Uterus (tissue), 4 donors: ENCODE measurements at places on chromosomes 16 and 17.

DNA sequence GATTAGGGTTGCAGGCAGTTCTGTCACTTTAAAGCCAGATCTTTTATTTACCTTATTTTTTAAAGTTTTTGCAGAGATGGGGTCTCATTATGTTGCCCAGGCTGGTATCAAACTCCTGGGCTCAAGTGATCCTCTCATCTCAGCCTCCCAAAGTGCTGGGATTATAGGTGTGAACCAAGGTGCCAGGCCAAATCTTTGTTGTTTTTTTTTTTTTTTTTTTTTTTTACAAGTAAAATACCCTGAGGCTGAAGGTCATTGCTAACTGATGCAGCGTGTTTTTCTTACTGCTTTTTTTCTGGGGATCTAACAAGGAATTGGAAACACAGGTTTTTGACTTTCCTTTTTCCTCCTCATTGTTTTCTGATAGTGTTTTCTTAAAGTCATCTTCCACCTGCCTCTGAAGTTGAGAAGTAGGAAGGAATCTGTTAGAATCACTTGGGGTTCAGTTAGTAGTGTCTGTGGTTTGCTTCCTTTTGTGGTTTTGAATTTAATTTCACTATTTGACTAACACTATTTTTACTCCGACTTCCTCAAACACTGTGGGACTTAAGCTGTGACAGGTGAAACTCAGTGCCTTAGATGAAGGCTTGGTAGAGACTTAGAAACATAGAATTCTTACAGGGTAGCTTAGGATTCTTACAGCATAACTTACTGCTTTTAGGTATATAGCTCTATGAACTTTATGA is 22.2 kb downstream of the CLTC start:
- DNase-seq = no peak

DNA sequence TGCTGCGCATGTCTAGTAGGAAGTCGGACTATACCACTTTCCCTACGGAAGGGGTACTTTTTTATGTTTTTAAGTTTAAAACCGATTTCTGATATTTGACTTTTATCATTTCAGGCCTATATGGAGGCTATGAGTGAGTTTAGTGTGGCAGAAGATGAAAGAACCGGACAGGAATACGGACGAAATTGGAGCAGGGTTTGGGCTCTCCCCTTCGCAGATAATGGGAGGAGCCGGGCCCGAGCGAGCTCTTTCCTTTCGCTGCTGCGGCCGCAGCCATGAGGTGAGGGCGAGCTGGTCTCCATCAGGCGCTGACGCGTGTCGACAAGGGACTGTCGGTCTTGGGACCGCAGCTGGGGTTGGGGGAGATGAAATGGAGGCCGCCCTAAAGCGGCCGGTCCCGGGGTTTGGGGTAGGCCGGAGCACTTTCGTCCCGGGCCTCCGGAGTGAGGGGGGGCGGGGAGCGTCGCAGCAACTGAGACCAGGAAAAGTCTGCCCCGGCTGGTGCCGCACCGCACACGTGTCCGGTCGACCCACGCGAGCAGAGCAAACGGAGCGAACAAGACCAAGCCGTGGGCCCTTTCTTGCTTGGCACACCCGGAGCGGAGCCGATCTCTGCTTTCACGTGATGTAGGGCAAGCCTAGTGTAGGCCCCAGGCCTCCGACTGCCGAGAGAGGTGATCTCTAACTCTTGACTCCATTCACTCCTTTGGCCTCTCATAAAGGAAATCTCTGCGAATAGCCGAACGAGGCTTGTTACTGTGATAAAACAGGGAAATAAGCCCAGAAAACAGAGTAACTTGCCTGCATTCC is at the start of gene RPL19:
TSS of gene RPL19 (plus strand) at position 214 of the 810 bp plus-strand sequence. CDS start at position 276, 62 bp downstream.
- DNase-seq = peak; percentile 72

DNA sequence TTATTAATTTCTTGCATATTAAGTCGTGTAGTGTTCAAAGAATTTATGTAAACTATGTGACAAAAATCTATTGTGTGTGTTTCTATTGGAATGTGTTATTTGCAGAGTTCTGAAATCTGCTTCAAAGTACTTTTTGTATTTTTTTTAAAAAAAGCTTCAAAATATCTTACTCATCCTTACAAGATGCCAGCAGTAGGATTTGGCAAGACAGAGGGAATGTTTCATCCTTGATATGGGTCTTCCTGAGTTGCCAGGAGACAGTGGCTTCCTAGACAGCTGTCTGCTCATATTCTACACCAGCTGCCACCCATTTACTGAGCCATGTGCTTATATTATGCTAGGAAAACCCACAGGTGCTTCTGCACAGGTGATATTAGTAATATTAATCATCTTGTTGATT is 36.4 kb downstream of the EFCAB5 start:
- DNase-seq = no peak

- no peak for DNase-seq
Measured at GRCh38 chr16:11312718-11313492, 31.8 kb upstream of the PRM1 start.

- no peak for DNase-seq
Measured at GRCh38 chr16:53726625-53727024, 22.7 kb downstream of the FTO start.

GRCh38 chr17:17075125-17075781 is 33.0 kb downstream of the MPRIP start:
- DNase-seq = peak; percentile 77

DNA sequence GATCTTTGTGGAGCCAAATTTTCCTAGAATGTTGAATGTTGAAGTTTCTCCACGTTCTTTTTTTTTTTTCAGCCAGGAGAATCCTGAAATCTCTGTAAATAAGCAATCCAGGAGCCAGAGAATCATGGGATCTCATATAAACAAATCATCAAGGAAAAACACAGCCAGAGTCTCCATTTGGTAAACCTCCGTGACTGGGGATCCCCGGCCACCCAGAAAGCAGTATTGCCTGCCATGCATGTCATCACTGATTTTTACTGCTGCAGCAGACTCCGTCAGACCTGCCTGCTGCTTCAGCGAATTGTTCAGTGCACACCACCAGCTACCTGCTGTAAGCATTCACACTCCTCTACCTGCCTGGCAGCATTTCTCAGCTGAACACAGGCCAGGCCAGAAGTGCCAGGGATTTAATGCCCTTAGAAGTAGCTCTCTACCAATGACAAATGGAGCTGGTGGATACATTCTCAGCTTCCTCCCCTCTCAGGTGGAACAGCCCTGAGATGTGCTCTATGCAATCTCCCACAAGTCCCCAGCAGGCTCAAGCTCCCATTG is 158.6 kb downstream of the CYLD start:
- no peak for DNase-seq

DNA sequence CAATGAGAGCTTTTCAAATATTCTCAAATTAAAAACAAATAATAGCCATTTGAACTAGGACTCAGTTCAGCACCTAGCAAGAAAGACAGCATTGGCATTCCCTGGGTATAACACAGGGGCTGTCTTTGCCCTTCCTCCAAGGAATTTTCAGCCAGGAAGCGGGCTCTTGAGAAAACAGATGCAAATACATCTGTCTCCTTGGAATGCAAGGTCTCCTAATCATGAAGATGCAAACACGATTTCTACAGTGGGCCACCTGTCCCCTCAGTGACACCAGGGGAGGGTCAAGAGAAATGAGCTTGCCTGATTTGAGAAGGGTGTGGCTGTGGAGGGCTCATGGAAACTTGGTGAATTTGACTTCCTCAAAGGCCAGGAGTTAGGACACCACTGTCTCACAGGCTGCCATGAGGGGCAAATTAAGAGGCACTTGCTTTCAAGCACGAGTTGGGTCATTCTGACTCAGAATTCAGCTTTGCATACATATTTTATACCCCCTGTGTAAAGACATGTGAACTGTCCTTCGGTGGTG is 24.5 kb upstream of the SUPT4H1 start:
- DNase-seq = no peak

- DNase-seq = peak; percentile 60
Measured at GRCh38 chr17:55726440-55726839, 3.8 kb upstream of the TMEM100 start.

- no peak for DNase-seq
Measured at GRCh38 chr16:27978876-27979275, 84.6 kb downstream of the GSG1L start.

DNA sequence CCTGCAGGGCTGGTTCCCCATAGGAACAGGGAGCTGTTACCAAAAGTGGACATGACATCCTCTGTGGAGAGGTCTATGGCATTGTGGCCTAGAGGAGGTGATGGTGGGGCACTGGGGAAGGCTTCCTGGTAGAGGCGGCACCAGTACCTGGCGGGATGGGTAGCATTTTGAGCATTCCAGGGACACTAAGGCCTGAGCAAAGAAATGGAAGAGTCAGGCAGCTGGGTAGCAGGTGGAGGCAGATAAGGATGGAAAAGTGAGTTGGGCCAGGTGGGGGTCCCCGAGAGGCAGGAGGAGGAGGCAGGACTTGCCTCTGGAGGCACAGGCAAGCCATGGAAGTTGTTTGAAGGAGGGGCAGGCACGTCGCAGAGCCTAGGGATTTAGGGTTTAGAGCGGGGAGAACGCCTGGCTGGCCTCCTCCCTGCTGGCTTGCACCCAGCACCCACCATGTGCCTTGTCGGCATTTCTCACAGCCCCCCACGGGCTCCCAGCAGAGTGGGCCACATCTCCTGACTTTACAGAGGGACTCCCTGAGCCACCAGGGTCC is 5.1 kb upstream of the ADCY7 start:
- peak; percentile 2 for DNase-seq

- DNase-seq = no peak
Measured at GRCh38 chr16:1003391-1004347, 22.1 kb downstream of the SOX8 start.
